ENCODE measurements at places on chromosomes 16 and 17.

DNA sequence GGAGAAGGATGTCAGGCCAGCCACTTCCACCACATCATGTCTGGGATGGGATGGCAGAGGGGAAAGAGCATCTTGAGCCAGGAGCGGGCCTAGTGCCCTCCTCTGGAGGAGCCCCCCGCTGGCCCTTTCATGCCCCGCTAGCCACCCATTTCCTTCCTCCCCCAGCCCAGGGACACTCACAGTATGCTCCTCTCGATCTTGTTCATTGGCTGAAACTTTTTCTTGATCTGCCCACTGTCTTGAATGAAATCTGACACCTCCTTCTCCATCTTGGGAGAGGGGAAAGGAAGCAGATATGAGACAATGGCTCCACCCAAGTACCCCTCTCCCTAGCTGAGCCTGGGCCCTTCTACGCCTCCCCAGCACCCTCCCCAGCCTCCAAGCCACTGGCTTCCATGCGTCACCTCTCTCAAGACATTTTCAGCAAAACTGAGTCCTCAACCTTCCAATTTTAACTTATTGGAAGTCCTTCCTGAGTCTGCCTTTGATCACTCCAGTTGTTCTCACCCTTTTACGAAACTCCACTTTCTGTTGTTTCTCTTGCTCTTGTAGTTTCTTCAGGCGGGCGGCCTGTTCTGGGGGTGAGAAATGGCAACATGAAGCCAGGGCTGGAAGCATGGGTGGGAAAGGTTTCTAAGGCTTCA, 7.2 kb downstream of the SPAG7 start:
- DNase-seq, result no peak

- no peak for DNase-seq
These were observed 6.4 kb downstream of the ASPSCR1 start for GRCh38 chr17:81983639-81984373.

DNA sequence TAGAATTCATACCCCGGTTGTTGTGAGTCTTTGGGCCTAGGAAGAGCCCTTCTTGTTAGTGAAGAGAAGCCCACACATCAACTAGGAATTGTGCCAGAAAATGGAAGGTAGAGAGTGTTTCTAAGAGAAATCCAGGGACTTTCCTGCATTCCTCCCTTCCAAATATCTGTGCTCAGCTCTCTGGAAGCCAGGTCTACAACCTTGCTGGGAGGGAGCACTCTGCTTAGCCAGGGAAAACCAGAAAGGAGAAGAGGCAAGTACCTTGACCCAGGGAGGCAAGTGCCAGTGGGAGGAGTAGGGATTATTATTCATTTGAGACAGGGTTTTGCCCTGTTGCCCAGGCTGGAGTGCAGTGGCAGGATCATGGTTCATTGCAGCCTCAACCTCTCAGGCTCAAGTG, 48.4 kb upstream of the TAC4 start:
- DNase-seq, result no peak

GRCh38 chr17:38349097-38349730, 2.4 kb upstream of the SOCS7 start:
- DNase-seq, result peak; percentile 94

- no peak for DNase-seq
These were observed 79.3 kb downstream of the ABCC12 start for GRCh38 chr16:48076455-48077012.

DNA sequence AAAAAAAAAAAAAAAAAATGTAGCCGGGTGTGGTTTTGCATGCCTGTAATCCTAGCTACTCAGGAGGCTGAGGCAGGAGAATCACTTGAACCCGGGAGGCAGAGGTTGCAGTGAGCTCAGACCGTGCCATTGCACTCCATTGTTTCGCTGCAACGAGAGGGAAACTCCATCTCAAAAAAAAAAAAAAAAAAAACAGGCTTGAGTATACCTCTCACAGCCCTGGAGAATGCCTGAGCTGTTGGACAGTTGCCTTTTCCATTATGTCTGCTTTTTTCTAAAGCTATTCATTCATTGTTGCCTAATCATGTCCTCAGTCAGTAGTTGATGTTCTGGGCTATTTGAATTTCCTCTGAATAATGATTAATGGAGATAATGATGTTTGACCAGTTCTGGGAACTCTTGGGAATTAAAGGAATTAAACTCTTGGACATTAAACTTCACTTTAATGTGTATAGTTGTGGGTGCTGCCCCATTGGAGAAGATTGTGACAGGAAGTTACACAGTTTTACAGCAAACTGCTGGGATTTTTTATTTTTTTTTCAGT, 11.8 kb downstream of the HMOX2 start:
- no peak for DNase-seq

DNA sequence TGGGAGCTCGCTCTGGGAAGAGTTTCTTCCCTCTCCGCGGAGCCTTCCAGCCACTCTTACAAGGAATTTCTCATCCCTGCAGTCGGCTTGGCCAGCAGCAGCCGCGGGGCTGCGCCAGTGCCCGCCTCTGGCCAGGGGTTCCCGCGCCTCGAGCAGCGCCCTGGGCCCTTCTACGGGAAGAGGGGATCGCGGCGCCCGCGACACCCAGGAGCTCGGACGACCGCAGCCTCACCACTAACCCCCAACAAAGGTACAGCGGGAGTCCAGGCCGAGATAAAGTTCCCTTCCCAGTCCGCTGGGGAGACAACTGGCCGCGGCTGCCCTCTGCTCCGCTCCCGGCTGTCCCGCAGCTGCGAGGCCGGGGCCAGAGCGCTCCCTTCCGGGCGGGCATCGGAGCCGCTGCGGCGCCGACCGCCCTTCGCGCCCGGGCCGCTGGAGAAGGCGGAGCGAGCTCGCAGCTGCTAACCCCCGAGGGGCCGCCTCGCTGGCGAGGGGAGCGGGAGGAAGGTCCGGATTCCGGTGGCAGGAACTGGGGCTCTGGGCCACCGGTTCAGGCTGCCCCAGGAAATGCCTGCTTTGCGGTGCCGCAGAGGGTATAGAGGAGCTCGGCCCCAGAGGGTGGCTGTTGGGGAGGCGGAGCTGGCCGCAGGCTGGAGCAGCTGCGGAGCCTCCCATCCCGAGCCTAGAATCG, 3.6 kb upstream of the HS3ST3B1 start:
- peak; percentile 11 for DNase-seq

DNA sequence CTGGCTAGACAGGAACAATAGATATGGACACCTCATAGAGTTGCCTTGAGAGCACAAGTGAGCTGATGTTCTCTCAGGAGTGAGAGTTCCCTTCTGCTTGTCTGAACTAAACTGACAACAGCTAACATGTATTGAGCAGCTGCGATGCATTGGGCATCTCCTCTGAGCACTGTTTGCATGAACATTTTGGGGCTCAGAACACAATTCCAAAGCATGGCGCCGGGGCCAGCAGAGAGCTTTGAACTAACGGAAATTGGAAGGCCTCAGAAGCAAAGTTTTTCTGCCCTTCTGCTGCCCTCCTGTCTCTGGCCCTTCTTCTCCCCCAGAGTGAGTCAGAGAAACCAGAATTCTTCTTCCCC, 38.1 kb downstream of the TRPV2 start:
- DNase-seq, result no peak

All from hematopoietic multipotent progenitor cell treated with erythropoietin and hydrocortisone succinate and interleukin-3 and kit ligand, for 6 days (in vitro differentiated cells).